Renal cortical epithelial cell (primary cell): ENCODE measurements at places on chromosomes 7 and 10. TPM values are rescaled to one million over a fixed set of nuclear protein-coding genes. Genes with fewer than 3 reads are reported as not detected.

The SUN3 gene
- total RNA-seq = not detected in 2 replicates

The CNTNAP2 gene
- 0.25 and 12.9 TPM in 2 replicates for total RNA-seq

The SPDYE3 gene
- total RNA-seq = 0.05 TPM in 1 of 2 replicates, not detected in the other

The SEPTIN7 gene
- 219 and 315 TPM in 2 replicates for total RNA-seq

The CACNB2 gene
- not detected in 2 replicates for total RNA-seq

The FAM131B gene
- total RNA-seq = 1.0 and 4.2 TPM in 2 replicates

The ZYX gene
- total RNA-seq = 14.4 and 92.3 TPM in 2 replicates

The UCN3 gene
- not detected in 2 replicates for total RNA-seq

The FGFBP3 gene
- total RNA-seq = 0.15 and 0.17 TPM in 2 replicates

The SOSTDC1 gene
- 11.4 TPM in 1 of 2 replicates, not detected in the other for total RNA-seq

The OR2A7 gene
- 1.7 and 5.6 TPM in 2 replicates for total RNA-seq

The CYP2C8 gene
- 0.20 and 1.0 TPM in 2 replicates for total RNA-seq

The SPDYE2B gene
- total RNA-seq = not detected in 2 replicates

The ZNF488 gene
- 0.17 and 0.25 TPM in 2 replicates for total RNA-seq

The PROSER2 gene
- 60.9 and 84.9 TPM in 2 replicates for total RNA-seq

The PKD2L1 gene
- total RNA-seq = not detected in 2 replicates

The SH2B2 gene
- total RNA-seq = 6.3 and 15.0 TPM in 2 replicates

The CLDN4 gene
- total RNA-seq = 186 and 689 TPM in 2 replicates

The PRPS1L1 gene
- not detected in 2 replicates for total RNA-seq

The EGR2 gene
- total RNA-seq = 0.17 and 0.40 TPM in 2 replicates

The GPER1 gene
- total RNA-seq = 0.52 and 1.6 TPM in 2 replicates

The PTN gene
- 0.45 and 4.7 TPM in 2 replicates for total RNA-seq

The ANKRD7 gene
- total RNA-seq = 3.6 and 4.6 TPM in 2 replicates

The TMEM178B gene
- total RNA-seq = 29.7 and 87.0 TPM in 2 replicates

The HOXA13 gene
- under 0.01 TPM in 1 of 2 replicates, not detected in the other for total RNA-seq
